ENCODE measurements at places on chromosomes 4 and X.

DNA sequence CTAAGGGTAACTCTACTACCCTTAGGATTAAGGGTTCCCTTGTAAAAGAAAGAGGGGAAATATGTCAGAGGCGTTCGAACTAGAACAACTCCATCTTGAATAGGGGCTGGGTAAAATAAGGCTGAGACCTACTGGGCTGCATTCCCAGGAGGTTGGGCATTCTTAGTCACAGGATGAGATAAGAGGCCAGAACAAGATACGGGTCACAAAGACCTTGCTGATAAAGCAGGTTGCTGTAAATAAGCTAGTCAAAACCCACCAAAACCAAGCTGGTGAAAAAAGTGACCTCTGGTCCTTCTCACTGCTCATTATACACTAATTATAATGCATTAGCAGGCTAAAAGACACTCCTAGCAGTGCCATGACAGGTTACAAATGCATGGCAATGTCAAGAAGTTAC, 922.0 kb downstream of the DMD start:
- no peak for DNase-seq

DNA sequence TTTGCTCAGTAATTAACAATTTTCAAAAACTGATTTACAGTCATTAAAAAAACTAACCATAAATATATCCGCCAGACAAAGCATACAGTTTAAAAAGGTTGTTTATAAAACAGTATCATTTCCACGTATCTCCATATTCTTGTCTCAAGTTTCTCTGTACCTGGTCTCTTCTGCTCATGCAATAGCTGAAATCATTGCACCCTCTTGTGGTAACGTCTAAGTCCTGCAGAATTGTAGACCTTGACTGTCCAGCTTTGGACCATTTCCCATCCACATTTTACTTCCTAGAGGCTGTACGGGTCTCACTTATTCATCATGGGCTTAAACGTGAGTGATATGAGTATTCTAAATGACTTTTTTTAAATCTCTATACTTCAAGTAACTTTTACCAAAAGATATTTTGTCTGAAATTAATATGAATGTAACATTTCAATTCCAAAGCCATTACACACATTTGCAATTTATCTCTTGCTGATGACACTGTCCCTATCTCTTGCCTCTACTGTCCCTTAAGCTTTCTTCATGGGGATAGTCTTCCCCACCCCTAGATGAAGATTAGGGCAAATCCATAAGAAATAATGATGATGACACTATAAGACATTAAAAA, 118.5 kb downstream of the BTC start:
- no peak for DNase-seq

DNA sequence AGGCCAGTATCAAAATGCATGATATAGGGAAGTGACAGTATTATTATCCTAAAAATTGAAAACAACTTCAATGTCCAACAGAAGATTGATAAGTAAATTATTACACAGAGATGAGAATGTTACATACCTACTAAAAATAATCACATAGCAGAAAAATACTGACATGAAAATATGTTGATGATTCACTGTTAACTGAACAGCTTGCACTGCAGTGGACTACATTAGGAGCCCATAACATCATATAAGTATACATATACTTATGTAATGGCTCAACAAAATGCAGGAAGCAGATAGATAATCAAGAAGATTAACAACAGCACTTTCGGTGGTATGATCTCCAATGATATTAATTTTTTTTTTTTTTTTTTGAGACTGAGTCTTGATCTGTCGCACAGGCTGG, 7.1 kb downstream of the CLOCK start:
- DNase-seq: no peak

DNA sequence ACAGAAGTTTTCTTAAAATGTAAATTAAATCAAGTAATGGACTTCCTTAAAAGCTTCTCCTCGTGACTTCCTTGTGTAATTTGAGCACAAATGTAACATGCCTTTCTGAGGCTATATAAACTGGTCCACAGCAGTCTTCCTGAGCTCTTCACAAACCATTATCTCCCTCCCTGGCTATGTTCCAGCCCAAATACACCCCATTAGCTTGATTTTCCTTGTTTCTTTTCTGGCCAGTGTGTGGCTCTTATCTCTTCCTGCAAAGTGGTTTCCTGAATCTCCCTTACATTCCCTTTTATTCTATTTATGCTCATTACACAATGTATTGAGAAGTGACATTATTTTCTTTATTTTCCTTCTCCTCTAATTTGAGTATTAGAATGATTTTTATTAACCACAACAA, 1085.3 kb upstream of the PCDH10 start:
- DNase-seq: no peak

DNA sequence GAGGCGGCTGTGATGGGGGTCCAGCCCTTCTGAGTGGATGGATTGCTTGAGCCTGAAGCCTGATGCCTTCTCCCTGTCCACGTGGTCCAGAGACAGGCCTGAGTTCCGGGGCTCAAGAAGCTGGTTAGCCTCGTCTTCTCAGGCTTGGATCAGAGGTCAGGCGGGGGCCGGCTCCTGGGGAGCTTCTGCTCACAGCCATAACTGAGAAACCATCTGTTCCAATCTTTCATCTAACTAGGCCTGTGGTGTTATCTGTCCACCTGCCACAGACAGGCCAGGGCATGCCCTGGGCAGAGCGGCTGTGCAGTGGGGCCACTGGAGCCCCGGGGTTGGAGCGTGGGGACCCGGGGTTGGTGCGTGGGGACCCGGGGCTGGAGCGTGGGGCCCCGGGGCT, 63.1 kb downstream of the SORCS2 start:
- no peak for DNase-seq

DNA sequence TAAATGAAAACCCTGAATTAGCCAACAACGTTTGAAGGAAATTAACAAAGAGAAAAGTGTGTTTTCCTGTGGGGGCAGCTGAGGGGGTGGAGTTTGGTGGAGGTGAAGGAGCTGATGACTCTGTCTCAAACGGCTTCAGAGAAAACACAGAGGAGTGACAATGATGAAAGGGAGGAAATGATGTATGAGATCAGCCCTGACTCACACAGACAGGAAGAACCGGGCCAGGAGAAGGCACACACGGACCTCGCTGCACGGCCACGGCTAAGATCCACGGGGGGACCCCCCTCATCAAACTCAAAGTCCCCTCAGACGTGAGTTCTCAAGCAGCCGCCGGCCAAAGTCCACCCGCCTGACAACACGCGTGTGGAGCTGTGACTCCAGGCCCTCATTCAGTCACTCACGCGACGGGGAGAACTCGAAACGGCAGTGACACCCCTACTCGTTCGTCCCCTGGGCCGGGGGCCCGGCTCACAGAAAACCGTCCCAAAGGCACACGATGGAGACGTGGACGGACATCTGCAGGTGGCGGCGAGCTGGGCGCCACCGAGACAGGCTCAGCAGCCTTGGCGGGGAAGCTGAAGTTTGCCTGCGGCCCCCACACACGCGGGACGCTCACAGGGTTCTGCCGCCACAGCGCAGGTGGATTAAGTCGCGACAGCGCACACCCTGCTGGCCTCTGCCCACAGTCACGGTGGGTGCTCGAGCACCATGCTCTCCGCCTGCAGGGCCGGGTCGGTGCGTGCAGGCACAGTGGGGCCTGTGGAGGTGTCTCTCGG, 28.8 kb downstream of the PPP2R3B start:
- no peak for DNase-seq

DNA sequence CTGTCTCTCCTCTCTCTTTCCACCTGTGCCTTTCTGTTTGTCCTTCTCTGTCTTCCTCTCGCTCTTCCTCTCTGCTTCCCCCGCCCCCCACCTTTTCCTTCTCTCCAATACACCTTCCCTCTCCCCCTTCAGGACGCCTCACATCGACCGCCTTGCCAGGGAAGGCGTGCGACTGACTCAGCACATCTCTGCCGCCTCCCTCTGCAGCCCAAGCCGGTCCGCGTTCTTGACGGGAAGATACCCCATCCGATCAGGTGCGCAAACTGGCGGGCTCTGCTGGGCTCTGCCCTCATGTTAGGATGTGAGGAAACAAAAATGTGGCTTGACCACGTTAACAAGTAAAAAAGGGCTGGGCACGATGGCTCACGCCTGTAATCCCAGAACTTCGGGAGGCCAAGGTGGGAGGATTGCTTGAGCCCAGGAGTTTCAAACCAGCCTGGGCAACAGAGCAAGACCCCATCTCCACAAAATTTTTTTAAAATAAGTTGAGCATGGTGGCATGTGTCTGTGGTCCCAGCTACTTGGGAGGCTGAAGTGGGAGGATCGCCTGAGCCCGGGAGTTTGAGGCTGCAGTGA, 35.2 kb downstream of the ARSF start:
- no peak for DNase-seq

DNA sequence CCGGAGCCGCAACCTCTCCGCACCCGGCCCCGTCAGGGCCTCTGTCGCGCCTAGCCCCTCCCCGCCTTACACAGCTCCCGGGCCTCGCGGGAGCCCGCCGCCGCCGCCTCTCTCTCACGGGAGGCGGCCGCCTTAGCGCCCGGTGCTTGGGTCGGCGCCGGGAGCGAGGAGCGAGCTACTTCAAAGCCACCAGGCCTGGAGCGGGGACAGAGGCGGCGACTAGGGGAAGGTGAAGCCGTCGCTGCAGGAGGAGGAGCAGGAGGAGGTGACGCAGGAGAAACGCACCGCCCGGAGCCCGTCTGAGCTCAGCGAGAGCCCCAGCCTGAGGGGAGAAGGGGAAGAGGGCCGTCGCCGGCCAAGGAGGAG, 250 bp downstream of the USP9X start:
- DNase-seq: peak; percentile 51

- DNase-seq: no peak
Observed at GRCh38 chrX:106300239-106300638, 132.1 kb downstream of the PWWP3B start.

DNA sequence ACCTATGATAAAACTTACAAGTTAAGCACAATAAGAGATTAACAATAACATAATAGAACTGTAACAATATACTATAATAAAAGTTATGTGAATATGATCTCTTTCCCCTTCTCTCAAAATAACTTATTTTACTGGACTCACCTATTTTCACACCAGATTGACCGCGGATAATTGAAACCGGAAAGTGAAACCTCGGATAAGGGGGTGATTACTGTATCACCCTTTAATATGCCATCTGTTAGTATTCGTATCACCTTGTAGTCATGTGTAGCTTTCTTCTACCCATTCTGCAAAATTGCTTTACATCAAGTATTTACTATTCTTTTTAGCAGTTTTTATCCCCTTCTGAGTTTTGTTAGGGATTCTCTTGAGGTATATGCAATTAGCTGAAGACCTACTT, 1.8 kb downstream of the SPCS3 start:
- DNase-seq: no peak

DNA sequence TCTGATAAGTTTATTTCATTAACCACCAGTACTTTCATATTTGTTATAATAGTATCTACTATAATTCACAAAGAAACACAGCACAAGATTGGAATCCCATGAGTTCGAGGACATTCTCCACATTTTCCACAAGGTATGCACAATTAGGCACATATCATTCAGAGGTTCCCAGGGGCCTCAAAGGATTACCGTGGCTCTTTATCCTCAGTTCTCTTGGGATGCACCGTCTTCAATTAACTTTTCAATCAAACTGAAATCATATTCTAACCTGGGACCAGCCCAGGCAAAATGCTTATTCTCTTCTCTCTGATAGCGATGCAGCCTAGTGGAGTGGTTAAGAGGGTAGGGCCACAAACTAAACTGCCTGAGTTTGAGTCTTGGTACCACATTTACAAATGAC, 242.6 kb upstream of the RASGEF1B start:
- DNase-seq: no peak

DNA sequence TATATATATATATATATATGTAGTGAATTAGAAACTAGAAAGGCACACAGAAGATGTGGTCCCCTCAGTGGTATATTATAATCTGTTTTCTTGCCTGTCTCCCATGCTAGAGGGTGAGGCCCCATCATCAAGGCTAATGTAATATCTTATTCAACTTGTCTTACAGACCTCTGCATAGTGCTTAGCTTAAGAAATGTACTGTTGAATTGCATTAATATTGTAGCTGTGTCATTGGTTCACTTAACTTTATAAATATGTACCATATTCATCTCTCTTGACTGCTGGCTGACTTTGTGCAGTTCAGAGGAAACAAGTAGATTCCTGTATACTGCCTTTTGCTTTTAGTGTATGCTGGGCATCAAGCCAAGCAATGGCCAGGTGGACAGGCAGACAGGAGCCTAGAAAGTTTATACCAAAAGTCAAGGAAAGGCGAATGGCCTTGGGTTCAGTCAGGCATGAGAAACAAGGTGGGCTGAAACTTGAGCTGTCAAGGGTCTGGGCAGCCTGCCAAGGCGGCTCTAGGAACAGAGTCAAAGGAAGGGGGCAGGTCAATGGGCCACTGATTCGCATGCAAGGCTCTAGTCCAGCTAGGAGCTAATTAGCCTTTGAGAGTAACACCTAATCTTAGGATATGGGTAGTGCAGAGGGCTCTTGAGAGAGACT, 78.8 kb upstream of the LEF1 start:
- DNase-seq: no peak

DNA sequence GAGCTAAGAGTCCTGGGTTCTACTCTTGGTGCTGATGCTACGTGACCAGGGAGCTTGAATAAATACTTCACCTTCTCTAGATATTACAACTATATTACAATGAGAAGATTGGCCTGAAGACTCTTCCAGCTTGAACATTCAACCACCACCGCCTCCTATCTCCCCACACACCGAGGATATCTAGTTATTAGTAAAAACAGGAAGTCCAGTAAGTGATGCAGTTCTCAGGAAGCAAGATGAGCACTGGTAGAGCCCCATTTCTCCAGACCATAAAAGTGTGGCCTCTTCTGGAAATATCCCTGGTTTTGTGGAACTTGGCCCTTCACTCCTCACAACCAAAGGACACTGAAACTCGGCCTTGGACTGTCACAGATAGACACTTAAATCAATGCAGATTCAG, 18.5 kb downstream of the PJA1 start:
- DNase-seq: no peak

DNA sequence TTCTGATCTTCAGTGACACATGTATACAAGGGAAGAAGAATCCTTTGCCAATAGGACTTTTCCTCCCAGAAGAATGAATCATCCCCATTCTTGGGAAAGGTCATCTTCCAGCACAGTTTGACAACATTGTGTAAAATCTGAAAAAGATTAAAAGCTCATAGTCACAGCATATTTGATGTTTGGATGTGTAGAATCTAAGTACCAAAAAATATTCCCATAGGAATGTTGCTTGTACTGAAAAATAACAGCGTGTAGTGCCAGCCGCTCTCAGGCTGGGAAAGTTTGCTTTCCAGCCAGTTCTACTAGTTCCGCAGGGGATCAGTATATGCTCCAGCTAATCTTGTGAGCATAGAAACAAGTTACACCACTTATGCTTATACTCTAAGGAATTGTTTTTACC, 74.7 kb upstream of the IL13RA1 start:
- no peak for DNase-seq
